ENCODE measurements at places on chromosomes 5 and 9.

- no peak for DNase-seq
These were observed 8.0 kb downstream of the LRRC26 start for GRCh38 chr9:137161558-137162486.

DNA sequence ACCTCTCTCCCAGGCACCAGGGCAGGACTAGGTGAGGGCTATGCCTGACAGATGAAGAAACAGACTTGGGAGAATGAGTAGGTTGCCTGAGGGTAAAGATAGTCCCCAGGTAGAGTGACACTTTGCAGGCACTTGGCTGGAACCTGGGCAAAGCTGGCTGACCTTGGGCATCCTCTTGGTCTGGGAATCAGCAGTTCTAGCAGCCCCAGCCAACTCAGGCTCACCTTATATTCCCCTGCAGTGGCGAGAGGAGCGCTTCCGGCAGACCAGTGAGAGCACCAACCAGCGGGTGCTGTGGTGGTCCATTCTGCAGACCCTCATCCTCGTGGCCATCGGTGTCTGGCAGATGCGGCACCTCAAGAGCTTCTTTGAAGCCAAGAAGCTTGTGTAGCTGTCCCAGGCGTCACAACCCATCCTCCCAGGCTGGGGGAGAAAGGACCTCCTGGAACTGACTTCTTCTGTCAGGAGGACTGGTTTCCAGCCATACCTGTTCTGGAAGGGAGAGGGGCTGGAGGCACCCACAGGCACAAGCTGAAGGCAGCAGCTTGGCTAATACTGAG, 3.1 kb downstream of the TMED9 start:
- no peak for DNase-seq

- DNase-seq: no peak
These were observed 186.5 kb downstream of the ERCC6L2 start for GRCh38 chr9:96062031-96062430.

DNA sequence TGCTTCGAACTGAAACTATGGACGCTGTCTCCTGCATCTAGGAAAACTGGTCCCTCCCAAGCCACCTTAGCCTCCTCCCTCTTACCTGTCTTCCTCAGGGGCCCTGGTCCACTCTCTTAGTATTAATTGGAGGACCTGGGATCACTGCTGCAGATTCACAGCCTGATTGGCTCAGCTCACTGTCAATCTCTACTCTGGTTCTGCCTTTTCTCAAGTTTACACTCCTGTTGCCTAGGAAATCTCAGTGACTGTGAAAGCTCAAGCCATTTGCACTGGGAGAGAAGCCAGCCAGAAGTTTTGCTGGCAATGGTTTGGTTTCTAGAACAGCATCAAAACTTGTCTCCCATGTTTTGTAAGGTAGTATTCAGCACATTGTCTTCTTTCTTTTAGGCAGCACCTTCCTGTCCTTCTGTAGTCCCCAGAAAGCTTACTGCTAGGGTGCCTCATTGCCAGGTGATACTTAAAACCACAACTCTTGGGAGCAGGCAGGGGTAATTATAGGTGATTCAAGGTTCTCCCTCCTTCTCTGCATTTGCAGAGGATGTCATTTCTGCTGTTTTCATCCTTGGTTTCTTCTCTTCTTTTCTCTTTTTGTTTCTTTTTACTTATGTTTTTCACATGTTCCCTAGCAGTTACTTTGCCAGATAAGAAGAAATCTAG, at the start of gene CAPSL:
Gene CAPSL (minus strand): TSS at position 55 of the 660 bp plus-strand sequence. CDS start 17,502 bp downstream, outside the sequence.
- DNase-seq: no peak

DNA sequence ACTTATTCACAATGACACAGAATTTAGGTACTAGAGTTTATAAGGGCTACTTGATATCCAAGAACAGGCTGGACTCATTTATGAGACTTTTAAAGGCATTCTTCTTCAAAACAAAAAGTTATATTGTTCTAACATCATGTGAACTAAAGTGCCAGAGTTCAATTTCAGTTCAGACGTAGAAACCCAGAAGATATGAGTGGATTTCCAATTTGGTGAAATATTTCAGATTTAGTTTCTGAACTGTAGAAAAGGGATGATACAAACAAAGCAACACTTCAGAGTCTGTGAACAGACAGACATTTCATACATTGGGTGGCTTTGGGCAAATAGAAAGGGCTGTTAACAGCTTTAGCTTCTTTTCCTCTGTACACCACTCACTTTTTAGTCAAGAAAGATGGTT, 384.0 kb downstream of the NR2F1-AS1 start:
- DNase-seq: no peak

- DNase-seq: no peak
These were observed 19.2 kb downstream of the DOCK2 start for GRCh38 chr5:169656125-169656901.

DNA sequence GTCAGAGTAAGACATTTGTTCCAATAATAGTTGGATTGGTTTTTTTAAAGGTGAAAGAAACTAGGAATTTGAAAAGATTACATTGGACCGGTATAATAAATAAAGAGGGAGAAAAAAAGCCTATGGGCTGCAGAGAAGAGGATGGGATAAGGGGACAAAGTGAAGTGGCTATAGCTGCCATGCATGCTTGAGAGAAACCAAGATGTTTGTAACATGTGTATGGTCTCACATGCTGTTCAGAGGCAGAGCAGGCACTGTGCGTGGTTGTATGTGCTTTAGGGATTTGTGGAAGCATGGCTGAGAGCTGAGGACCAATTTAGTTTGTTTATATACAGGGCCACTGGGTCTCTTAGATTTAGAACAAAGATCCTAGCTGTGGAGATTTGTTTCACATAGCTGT, 32.7 kb downstream of the LNPEP start:
- no peak for DNase-seq

DNA sequence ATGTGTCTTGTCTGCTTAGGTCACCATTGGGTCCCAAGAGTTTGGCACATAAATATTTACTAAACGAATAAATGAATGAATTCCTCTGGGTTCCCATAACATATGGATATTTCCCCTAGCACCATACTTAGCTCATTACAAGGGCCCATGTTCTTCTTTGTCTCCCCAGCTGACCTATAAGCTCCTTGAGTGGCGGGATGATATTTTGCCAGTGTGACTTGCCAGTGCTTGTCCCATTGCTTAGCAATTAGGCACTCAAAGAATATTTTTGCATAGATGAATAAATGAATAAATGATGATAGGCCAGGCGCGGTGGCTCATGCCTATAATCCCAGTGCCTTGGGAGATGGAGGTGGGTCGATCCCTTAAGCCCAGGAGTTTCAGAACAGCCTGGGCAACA, 16.9 kb upstream of the CTNNA1 start:
- DNase-seq: no peak

GRCh38 chr5:16378762-16379161, 86.8 kb downstream of the ZNF622 start:
- no peak for DNase-seq

GRCh38 chr9:128138001-128138400, 10.5 kb upstream of the PTGES2 start:
- DNase-seq: no peak

DNA sequence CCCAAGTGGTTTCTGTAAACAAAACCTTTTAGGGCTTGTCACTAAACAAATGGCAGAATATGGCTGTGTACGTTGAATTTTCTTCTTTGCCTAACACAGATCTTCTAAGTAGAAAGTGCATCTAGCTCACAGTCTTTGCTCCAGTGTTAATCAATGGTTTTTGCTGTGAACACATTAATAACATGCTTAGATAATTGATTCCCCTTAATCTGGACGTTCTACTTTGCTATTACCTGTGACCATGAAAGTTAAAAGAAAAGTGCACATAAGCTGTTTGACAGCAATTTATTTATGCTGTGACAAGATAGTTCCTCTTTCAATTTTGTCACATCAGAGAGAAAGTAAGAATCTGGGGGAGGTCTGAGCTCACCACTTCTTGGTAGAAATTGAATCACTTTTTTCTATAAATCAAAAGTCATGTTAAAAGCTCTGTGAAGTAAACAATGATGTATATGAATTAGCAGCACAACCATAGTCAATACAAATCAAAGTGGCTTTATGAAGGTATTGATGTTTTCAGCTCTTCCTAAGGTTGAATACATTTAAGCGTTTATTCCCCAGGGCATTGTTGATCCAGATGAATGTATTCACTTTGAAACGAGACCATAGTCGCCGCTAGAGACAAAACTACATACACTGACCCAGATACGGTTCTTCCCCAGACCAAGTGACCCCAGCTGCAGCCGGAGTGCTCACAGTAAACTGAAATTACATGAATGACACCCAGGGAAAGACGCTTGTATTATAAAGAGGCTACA, 174.6 kb upstream of the ZNF608 start:
- DNase-seq: no peak

GRCh38 chr9:16527573-16527972, 342.9 kb downstream of the BNC2 start:
- no peak for DNase-seq

DNA sequence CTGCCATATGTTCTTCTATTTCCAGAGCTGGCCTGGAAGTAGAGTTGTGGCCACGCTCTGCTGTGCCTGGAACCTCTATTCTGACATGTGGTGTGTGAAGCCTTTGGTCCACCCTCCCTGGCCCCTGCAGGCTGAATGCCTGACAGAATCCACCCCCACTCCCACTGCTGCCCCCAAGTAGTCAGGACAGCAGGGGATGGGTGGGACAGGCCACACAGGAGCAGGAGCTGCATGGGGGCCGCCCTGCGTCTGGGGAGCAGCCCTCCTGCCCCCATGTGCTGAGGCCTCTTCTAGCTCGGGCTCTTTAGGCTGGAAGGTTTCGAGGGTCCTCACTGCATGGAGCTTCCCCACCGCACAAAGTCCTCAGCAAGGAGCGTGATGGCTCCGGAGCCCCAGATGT, 32.6 kb upstream of the IRX4 start:
- no peak for DNase-seq

Measured in CD4-positive, alpha-beta T cell treated with Interferon gamma for 1 hour (primary cell).